ENCODE measurements at places on chromosomes 12 and 14.

DNA sequence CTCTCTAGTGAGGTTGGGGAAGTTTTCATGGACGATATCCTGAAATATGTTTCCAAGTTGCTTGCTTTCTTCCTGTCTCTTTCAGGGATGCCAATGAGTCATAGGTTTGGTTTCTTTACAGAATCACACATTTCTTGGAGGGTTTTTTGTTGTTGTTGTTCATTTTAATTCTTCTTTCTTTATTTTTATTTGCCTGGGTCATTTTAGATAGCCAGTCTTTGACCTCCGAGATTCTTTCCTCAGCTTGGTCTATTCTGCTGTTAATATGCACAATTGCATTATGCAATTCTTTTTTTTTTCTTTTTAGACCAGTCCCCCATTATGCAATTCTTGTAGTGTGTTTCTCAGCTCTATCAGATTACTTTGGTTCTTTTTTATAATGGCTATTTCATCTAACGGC, 338.9 kb downstream of the AEBP2 start:
- DNase-seq = no peak

DNA sequence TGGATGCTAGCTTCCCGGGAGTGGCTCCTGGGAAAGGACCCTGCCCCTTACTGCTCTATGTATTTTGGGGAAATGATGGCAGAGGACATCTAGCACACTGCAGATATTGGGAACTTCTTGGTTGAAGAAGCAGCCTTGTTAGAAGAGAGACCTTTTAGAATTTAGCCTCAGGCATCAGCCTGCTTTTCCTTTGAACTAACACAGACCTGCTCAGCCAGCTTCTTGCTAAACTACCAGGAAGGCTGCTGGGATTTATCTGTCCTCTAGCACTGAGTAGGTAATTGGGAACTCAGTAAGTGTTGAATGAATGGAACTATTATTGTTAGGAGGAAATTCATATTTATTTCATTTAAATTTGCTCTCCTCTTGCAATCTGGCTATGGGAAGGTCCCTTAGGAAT, 77.3 kb downstream of the DRAM1 start:
- no peak for DNase-seq

DNA sequence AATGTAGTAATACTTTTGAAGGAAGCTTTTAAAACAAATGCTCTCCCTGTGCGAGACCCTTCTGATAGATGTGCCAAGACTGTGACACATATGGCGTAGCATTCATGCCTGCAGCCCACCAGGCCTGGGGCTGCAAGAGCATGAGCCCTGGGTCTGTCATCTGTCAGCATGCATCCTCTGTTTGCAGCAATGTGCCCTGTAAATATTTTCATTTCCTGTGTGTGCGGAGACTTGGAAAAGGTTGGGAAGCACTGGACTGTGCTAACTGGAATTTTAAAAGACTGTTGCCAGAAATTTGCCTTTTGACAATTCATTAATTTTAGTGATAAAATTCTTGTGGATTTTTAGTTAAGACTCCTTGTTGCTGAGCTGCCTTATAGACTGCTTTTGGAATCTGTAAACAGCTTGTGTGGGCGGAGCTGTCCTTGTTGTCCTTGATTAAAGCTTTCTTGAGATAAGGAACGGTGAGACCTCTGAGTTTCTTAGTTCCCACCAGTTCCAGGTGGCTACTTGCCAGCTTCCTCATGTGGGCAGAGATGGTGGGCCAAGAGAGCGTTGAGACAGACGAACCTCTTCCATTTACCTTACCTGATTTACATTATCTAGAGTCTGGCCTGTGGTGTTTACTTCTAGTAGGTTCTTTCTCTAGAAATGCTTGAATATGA, 23.4 kb downstream of the MARK3 start:
- DNase-seq = no peak

GRCh38 chr14:103130017-103130764, 6.9 kb downstream of the TNFAIP2 start:
- DNase-seq = no peak

DNA sequence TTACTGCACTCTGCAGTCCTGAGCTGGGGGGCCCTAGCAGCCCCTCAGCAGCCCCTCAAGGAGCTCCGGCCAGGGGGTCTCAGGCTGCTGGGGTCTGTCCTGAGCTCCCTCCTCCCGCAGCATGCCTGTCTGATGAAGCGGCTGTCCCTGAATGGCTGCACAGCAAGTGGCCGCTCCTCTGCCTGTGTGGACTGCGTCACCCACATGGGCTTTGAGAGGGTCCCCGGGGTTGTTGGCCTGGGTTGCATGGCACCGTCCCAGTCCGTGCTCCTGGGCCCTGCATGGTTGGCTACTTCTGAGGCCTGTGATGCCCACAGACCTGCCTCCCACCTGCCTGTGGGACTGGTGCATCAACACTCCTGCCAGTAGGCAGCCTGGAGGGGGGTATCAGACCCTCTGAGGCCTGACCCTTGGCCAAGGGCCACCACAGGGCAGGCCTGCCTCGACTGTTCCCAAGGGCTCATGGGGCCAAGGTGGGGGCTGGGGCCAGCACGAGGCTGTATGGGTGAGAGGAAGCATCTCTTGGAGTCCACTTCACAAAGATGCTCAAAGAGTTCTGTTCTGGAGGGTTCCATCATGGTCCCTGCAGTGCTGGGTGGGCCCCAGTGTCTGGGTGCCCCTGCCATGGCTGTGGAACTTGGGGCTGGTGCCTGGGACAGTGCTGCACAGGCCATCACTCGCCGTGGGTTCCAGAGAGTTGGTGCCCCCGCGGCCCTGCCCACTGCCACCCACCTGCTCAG, 12.2 kb downstream of the CEP170B start:
- no peak for DNase-seq

DNA sequence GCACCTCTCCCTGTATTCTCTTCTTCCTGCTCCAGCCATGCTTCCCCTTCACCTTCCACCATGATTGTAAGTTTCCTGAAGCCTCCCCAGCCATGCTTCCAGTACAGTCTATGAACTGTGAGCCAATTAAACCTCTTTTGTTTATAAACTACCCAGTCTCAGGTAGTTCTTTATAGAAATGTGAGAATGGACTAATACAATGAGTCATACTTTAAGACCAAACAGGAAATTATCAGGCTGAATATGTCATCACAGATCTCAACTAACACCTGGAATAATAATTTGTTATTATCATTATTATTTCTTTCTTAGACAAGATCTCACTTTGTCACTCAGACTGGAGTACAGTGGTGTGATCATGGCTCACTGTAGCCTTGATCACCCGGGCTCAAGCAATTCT, 85.4 kb downstream of the KCNMB4 start:
- DNase-seq = no peak

DNA sequence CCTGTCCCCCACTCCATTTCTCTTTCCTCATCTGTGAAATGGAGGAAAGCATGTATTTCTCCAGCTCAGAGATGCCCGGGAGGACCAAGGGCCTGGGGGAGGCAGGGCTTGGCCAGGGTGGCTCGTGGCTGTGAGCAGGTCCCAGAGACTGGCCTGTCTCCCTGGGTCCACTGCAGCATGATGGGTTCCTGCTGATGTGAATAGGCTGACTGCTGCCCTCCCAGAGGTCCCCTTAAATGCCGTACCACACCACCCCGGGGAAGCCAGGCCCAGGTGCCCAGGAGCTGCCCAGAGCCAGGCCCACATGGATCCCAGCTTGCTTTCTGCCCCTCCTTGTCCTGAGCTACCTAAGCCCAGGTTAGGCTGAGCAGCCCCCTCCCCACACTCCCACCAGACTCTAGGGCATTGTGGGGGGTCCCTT, 158.2 kb upstream of the C14orf180 start:
- DNase-seq = no peak

GRCh38 chr12:61566183-61566582, 694.0 kb upstream of the USP15 start:
- DNase-seq = no peak

GRCh38 chr14:25658988-25659387, 609.0 kb upstream of the STXBP6 start:
- no peak for DNase-seq

- no peak for DNase-seq
Observed at GRCh38 chr14:24235804-24236688, 3.3 kb downstream of the GMPR2 start.

- no peak for DNase-seq
Observed at GRCh38 chr12:89476232-89476631, 48.4 kb downstream of the GALNT4 start.

GRCh38 chr14:52051871-52052270, 17.0 kb downstream of the NID2 start:
- DNase-seq = no peak

DNA sequence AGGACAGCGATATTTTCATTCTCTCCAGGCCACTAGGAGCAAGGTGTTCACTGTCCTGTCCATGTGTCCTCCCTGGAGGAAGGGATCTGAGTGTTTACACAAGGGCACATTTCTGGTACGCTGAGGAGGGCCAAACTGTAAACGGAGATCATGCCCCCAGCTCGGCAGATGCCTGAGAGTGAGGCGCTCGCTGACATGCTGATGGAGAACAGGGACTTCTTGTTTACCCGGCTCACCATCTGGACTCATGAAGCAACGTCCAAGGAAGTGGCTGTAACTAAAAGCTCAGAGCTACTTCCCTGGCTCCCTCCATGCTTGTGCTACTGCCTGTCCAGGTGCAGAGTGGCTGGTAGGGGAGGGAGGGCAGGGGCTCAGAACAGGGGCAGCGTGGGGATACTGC, 43.4 kb upstream of the KCNA1 start:
- no peak for DNase-seq

DNA sequence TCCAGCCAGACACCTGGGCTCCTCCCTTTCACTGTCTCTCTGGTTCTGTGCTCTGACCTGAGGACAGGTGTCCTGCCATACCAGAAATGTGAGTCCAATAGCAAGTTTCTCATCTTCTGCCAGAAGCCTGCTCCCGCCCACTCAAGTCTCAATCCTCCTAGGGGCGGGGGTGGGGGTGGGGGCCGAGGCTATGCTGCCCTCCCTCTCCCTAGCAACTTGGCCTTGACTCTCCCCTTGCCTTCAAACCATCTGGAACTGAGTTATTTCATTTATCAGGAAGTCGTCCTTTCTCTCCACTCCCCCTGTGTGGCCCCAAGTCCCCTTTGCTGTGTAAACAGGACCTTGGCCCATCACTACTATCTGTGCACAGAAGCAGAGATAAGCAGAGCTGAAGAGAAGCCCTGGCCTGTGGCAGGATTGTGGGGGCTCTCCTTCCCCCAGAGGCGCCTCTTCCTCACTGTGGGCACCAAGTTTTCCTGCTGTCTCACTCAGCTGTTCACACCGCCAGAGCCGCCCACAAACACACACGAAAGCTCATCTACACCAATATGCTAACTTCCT, 117.1 kb downstream of the DPF3 start:
- no peak for DNase-seq

DNA sequence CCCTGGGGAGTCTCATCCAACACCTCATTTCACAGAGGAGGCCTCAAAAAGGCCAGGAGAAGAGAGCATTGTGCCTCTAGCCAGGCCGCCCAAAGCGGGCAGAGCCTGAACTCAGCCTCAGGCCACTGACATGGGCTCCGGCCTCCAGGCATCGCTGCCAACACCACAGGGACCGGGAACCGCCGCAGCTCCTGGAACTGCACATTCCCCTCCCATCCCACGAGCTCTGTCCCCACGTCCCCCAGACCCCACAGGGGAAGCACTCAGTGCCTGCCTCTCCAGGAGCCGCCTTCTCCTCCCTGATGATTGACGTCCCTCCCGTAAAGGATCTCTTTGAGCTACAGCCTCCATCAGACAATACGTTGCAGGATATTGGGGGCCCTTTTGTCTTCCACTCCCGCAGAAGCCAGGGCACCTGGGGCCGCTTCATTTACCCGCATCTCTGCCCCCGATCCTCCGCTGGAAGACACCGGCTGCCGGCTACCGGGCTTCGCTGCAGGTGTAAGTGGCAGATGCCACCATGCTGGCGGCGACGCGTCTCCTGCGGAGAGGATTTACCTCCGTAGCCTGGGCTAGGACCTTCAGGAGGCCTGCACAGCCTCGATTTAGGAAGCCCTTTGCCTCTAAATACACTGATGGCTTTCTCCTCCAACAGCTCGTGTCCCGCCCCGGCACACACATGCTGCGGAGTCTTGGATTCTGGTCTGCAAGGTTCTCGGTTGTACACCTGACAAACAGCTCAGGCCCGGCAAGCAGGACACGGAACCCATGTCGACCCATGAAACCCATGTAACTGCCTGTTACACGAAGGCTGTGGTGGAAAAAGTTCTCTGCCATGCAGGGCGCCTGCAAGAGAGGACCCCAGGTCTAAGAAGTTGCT, 104.8 kb downstream of the RIMBP2 start:
- DNase-seq = no peak

DNA sequence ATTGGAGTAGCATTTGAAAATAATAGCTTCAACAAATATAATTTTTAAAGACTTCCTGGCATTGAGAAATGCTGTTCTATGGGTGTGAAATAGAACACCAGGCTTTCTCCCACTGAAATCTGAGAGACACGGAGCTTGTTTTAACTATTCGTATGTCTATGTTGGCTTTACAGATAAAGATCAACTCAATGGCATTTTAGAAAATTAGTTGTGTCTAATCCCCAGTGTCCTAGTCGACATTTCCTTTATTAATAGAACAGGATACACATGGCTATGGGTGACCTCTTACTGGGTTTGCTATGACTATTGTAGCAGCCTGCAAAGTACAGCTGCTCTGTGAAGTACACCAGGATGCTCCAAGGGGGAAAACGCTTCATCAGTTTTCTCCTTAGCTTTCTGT, 159.3 kb downstream of the SLC25A21 start:
- no peak for DNase-seq

DNA sequence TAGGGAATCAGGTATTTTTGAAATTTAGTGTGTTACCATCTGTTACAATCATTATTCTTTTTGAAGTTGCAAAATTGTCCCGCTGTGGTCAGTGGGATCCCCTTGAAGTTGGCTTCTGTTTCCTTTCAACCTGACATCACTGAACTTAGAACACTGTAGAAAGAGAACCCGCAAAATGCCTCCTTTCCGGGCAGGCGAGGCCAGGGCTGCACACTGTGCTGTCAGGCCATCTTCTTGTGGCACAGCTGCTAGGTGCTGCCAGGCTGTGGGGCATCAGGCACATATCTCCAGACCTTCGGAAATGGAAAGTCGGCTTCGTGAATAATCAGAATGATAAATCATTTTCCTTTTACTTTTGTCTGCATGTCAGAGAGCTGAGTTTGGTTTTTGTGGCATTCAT, 103.5 kb downstream of the GLT1D1 start:
- DNase-seq = no peak

DNA sequence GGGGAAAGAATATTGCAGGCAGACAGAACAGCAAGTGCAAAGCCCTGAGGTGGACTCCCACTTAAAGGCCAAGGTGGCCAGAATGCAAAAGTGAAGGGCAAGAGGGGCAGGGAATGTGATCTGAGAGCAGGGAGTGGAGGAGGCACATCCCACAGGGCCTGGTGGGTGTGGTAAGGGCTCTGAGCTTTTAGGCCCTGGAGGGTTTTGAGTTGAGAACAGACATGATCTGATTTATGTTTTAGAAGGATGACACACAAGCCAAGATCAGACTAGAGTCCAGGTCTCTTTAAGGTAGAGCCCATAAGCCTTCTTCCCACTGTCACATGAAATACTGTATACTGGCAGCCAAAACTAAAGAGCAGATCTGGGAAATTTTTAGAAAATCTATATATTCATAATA, 162.5 kb downstream of the SLC38A4 start:
- DNase-seq = no peak

- DNase-seq = peak; percentile 6
Observed at GRCh38 chr12:48618541-48618940, 48.7 kb upstream of the LALBA start.
